ENCODE measurements at places on chromosomes 3 and 15. TPM values are rescaled to one million over a fixed set of nuclear protein-coding genes. Genes with fewer than 3 reads are reported as not detected.

- H3K27ac ChIP-seq, result no peak overlapping the region
- peaks cover 57% of the 10 kb centered on the region for H3K36me3 ChIP-seq
- peaks cover 21% of the 10 kb centered on the region for H3K4me1 ChIP-seq
- no peak for DNase-seq
Measured at GRCh38 chr15:67186688-67187087, 67.8 kb downstream of the AAGAB start.

The ZNF80 gene
- total RNA-seq, result 0.89 TPM

- H3K4me3 ChIP-seq, result no peak overlapping the region
- H3K27ac ChIP-seq, result no peak overlapping the region
- DNase-seq, result no peak
- H3K36me3 ChIP-seq, result no peaks in the 10 kb centered on the region
Measured at GRCh38 chr15:32878342-32878741, 160.5 kb downstream of the GREM1 start.

The ZNF280D gene
- 21.0 TPM for total RNA-seq

The CEP19 gene
- 4.6 TPM for total RNA-seq

The IL16 gene
- total RNA-seq, result 240 TPM

- H3K36me3 ChIP-seq, result no peaks in the 10 kb centered on the region
- H3K4me3 ChIP-seq, result no peak overlapping the region
- no peak for DNase-seq
- no peak overlapping the region for H3K27ac ChIP-seq
- H3K27me3 ChIP-seq, result no peaks in the 10 kb centered on the region
Measured at GRCh38 chr15:24943361-24943760, 11.4 kb upstream of the SNRPN start.

The NR2F2 gene
- total RNA-seq, result not detected

GRCh38 chr15:101120987-101121386, 130.9 kb downstream of the CHSY1 start:
- H3K36me3 ChIP-seq, result peaks cover 10% of the 10 kb centered on the region
- H3K4me3 ChIP-seq, result no peak overlapping the region
- H3K4me1 ChIP-seq, result peaks cover 53% of the 10 kb centered on the region
- H3K27ac ChIP-seq, result no peak overlapping the region
- H3K27me3 ChIP-seq, result no peaks in the 10 kb centered on the region
- DNase-seq, result no peak

- no peaks in the 10 kb centered on the region for H3K27me3 ChIP-seq
- H3K36me3 ChIP-seq, result no peaks in the 10 kb centered on the region
- DNase-seq, result no peak
- H3K27ac ChIP-seq, result no peak overlapping the region
- H3K4me1 ChIP-seq, result peaks cover 18% of the 10 kb centered on the region
Measured at GRCh38 chr15:55894399-55894965, 98.9 kb downstream of the NEDD4 start.

The KLHL25 gene
- total RNA-seq, result 5.3 TPM

GRCh38 chr3:112074616-112075497, 11.3 kb upstream of the C3orf52 start:
- peak overlapping the region; percentile 11 for H3K27ac ChIP-seq
- peaks cover 42% of the 10 kb centered on the region for H3K4me1 ChIP-seq
- H3K36me3 ChIP-seq, result peaks cover 5% of the 10 kb centered on the region
- peaks cover 5% of the 10 kb centered on the region for H3K27me3 ChIP-seq

- H3K4me3 ChIP-seq, result no peak overlapping the region
- no peak overlapping the region for H3K27ac ChIP-seq
- no peaks in the 10 kb centered on the region for H3K27me3 ChIP-seq
- H3K4me1 ChIP-seq, result peaks cover 20% of the 10 kb centered on the region
- DNase-seq, result no peak
Measured at GRCh38 chr3:18766974-18767373, 341.8 kb upstream of the SATB1 start.

- H3K36me3 ChIP-seq, result no peaks in the 10 kb centered on the region
- DNase-seq, result no peak
- no peaks in the 10 kb centered on the region for H3K27me3 ChIP-seq
- H3K4me1 ChIP-seq, result no peaks in the 10 kb centered on the region
- H3K27ac ChIP-seq, result no peak overlapping the region
- no peak overlapping the region for H3K4me3 ChIP-seq
Measured at GRCh38 chr3:133561679-133562078, 11.8 kb upstream of the CDV3 start.

- no peak overlapping the region for H3K27ac ChIP-seq
- H3K4me3 ChIP-seq, result no peak overlapping the region
- H3K36me3 ChIP-seq, result no peaks in the 10 kb centered on the region
- no peaks in the 10 kb centered on the region for H3K4me1 ChIP-seq
Measured at GRCh38 chr3:127053979-127054378, 71.1 kb downstream of the PLXNA1 start.

GRCh38 chr15:50067254-50067653, 51.8 kb downstream of the ATP8B4 start:
- no peak overlapping the region for H3K4me3 ChIP-seq
- H3K27ac ChIP-seq, result no peak overlapping the region
- DNase-seq, result no peak
- peaks cover 13% of the 10 kb centered on the region for H3K27me3 ChIP-seq

GRCh38 chr15:92645051-92645631, 10.4 kb downstream of the FAM174B start:
- no peaks in the 10 kb centered on the region for H3K36me3 ChIP-seq
- no peak for DNase-seq
- H3K27me3 ChIP-seq, result peaks cover 8% of the 10 kb centered on the region
- no peaks in the 10 kb centered on the region for H3K4me1 ChIP-seq
- H3K27ac ChIP-seq, result no peak overlapping the region

The IL17RC gene
- total RNA-seq, result 0.42 TPM

- no peaks in the 10 kb centered on the region for H3K36me3 ChIP-seq
- H3K27me3 ChIP-seq, result no peaks in the 10 kb centered on the region
- no peak for DNase-seq
Measured at GRCh38 chr15:53844634-53845033, 85.2 kb upstream of the WDR72 start.

The WDR72 gene
- total RNA-seq, result not detected

GRCh38 chr3:169552533-169552932, 111.0 kb downstream of the MECOM start:
- no peaks in the 10 kb centered on the region for H3K4me1 ChIP-seq
- H3K27me3 ChIP-seq, result no peaks in the 10 kb centered on the region
- no peak for DNase-seq
- H3K27ac ChIP-seq, result no peak overlapping the region

DNA sequence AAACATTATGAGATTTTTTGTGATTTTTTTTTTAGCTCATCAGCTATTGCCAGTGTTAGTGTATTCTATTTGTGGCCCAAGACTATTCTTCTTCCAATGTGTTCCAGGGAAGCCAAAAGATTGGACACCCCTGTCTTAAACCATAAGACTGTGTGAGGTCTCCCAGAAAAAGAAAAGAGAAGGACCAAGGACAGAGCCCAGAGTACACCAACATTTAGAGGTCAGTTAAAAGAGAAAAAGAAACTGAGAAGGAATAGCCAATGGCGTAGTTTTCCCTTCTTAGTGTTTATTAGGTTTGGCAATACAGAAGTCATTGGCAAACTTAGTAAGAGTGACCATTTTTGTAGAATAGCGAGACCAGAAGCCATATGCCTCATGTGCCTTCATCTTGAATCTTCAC, 36.1 kb upstream of the SLC25A36 start:
- no peak overlapping the region for H3K27ac ChIP-seq
- no peaks in the 10 kb centered on the region for H3K4me1 ChIP-seq
- no peak overlapping the region for H3K4me3 ChIP-seq
- peaks cover 11% of the 10 kb centered on the region for H3K27me3 ChIP-seq

The PLA2G4D gene
- not detected for total RNA-seq

DNA sequence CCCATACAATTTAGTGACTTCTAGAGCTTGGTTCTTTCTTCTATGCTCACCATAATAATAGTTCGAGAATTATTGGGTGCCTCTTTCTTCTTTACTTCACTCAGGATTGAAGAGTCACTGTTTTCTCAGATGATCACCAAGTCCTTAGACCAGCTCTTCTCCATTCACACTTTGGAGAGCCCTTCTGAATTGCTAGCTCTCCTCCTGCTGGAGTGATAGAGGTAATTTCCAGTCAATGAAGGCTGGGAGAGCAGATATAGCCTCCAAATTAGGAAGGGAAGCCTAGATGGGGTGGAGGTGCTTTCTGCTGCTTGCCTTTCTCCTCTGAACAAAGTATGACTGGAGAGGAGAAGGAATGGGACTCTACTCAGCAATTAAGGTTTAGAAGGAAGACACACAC, 10.7 kb upstream of the BBX start:
- no peaks in the 10 kb centered on the region for H3K36me3 ChIP-seq
- no peak overlapping the region for H3K27ac ChIP-seq
- H3K4me3 ChIP-seq, result no peak overlapping the region
- no peaks in the 10 kb centered on the region for H3K4me1 ChIP-seq
- peaks cover 18% of the 10 kb centered on the region for H3K27me3 ChIP-seq

DNA sequence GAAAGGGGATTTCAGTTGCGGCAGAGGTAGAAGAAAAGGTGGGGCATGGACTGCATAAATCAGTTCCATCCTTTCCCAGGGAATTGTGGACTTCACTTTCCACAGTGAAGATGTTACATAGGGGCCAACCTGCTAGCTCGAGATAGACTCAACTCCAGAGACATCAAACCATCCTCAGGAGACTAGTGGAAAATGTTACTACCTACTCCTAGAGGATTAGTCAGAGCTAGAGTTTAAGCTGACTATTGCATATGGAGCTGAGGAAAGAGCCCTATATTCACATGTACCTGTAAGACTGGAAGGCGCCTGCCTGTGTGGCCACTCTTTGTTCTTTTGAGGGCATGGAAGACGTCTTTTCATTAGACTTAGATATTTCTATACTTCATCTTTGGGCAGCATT, 69.2 kb downstream of the KLHL25 start:
- peaks cover 20% of the 10 kb centered on the region for H3K4me1 ChIP-seq
- no peak overlapping the region for H3K4me3 ChIP-seq
- no peaks in the 10 kb centered on the region for H3K27me3 ChIP-seq
- no peak overlapping the region for H3K27ac ChIP-seq

GRCh38 chr15:47801522-47801921, 84.2 kb downstream of the SEMA6D start:
- no peaks in the 10 kb centered on the region for H3K4me1 ChIP-seq
- no peaks in the 10 kb centered on the region for H3K27me3 ChIP-seq

DNA sequence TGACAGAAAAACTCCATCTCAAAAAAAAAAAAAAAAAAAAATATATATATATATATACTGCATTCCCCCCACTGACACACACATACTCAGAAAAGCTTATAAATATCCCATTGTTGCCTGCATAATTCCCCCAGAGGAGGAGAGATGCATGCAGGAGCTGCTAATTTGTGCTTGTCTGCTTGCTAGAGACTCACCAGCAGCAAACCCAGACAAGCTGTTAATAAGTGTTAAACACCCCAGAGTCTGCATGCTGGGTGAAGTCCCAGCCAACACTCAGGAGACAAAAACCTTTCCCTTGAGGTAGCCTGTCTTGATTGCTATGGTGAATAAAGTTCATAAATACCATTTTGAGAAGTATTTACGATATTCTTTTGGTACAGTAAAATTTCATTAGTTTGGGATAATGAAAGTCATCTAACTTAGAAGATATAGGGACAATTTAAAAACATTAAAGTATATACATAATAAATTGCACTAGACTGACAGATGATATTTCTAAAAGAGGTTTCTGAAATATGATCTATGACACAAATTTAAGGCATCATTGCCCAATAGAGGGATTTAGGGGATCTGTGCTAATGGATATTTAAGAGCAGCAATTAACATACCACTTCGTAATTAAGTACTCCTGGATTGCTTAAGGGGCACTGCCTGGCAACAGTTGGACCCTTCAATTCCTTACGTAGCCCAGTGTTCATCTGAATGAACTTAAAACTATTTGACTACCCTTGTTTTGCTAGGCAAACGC, 400.0 kb upstream of the C2CD4B start:
- no peaks in the 10 kb centered on the region for H3K36me3 ChIP-seq
- DNase-seq, result no peak
- no peak overlapping the region for H3K27ac ChIP-seq

- H3K27ac ChIP-seq, result no peak overlapping the region
- no peaks in the 10 kb centered on the region for H3K4me1 ChIP-seq
- H3K36me3 ChIP-seq, result no peaks in the 10 kb centered on the region
- H3K4me3 ChIP-seq, result no peak overlapping the region
- no peaks in the 10 kb centered on the region for H3K27me3 ChIP-seq
Measured at GRCh38 chr3:154981201-154981600, 98.9 kb upstream of the MME start.

The MAP6D1 gene
- 0.90 TPM for total RNA-seq

The HGD gene
- total RNA-seq, result 0.26 TPM

- H3K4me1 ChIP-seq, result no peaks in the 10 kb centered on the region
- no peak for DNase-seq
- H3K36me3 ChIP-seq, result no peaks in the 10 kb centered on the region
- H3K27ac ChIP-seq, result no peak overlapping the region
- no peaks in the 10 kb centered on the region for H3K27me3 ChIP-seq
Measured at GRCh38 chr3:160808838-160809237, 52.8 kb downstream of the PPM1L start.

The SCN11A gene
- not detected for total RNA-seq

The FGF12 gene
- not detected for total RNA-seq

- peak; percentile 35 for DNase-seq
- H3K4me3 ChIP-seq, result peak overlapping the region; percentile 98
- H3K27ac ChIP-seq, result peak overlapping the region; percentile 99
- peaks cover 1% of the 10 kb centered on the region for H3K27me3 ChIP-seq
- peaks cover 4% of the 10 kb centered on the region for H3K36me3 ChIP-seq
Measured at GRCh38 chr3:196868297-196868661, 559 bp downstream of the SENP5 start.

DNA sequence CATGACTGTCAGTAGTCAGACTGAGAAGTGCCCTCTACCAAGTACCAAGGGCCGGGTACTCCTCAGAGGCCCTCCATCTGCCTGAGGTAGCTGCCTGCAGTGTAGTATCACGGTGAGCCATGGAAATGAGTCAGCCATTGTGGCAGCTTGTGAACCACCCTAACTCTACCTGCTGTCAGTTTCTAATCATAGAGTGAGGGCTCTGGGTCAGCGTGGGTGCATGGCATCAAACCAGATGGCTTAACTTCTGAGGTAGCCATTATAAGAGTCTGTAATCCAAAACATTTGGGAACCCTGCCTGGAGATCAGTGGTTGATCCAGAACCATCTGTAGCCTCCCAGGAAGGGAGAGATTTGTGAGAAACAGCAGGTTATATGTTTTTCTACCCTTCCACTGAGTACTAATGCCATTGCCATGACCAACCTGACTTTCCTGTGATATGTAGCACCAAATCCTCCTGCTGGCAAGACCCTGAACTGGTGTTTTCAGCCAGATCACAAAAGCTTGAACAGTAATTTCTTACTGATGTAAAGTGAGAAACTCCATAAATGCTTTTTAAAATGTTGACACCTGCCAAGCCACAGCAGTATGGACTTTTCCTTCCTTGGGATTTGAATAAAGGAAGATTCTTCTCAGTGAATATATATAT, 38.9 kb downstream of the ABHD2 start:
- H3K27me3 ChIP-seq, result no peaks in the 10 kb centered on the region
- peaks cover 19% of the 10 kb centered on the region for H3K36me3 ChIP-seq
- peaks cover 5% of the 10 kb centered on the region for H3K4me1 ChIP-seq

The PRR23E gene
- total RNA-seq, result not detected
